ENCODE measurements at places on chromosomes 1 and 21. TPM values are rescaled to one million over a fixed set of nuclear protein-coding genes. Genes with fewer than 3 reads are reported as not detected.

The ITGB2 gene
- total RNA-seq = 58.6 TPM

The C1QB gene
- 107 TPM for total RNA-seq

The TRIM33 gene
- total RNA-seq = 41.5 TPM

The LAD1 gene
- 180 TPM for total RNA-seq

The TMEM82 gene
- total RNA-seq = 2.5 TPM

The AGRN gene
- total RNA-seq = 47.9 TPM

The AKNAD1 gene
- total RNA-seq = not detected

The GPR61 gene
- total RNA-seq = not detected

The AUNIP gene
- not detected for total RNA-seq

The PHF13 gene
- total RNA-seq = 7.4 TPM

The C4BPA gene
- 0.67 TPM for total RNA-seq

The TMCC2 gene
- 0.53 TPM for total RNA-seq

The ACTN2 gene
- not detected for total RNA-seq

The ANKRD35 gene
- total RNA-seq = not detected

The SHISAL2A gene
- not detected for total RNA-seq

The TCHHL1 gene
- total RNA-seq = not detected

The LMX1A gene
- total RNA-seq = 1.1 TPM

The RIPPLY3 gene
- 0.54 TPM for total RNA-seq

The RNU1-2 gene
- under 0.01 TPM for total RNA-seq

The PGLYRP3 gene
- total RNA-seq = not detected

The TARDBP gene
- total RNA-seq = 313 TPM

The PLEKHM2 gene
- 63.5 TPM for total RNA-seq

The FAM72A gene
- 0.80 TPM for total RNA-seq

The FCGR3B gene
- total RNA-seq = not detected

The MCOLN2 gene
- 4.7 TPM for total RNA-seq

The REN gene
- total RNA-seq = not detected

The GLIS1 gene
- 0.54 TPM for total RNA-seq

The OXCT2 gene
- total RNA-seq = 7.4 TPM

The PLA2G2F gene
- 0.27 TPM for total RNA-seq

The TSTD1 gene
- total RNA-seq = 152 TPM

The SYT11 gene
- 9.9 TPM for total RNA-seq

The CFHR5 gene
- total RNA-seq = not detected

The PATJ gene
- total RNA-seq = 153 TPM

The DPYD gene
- 33.1 TPM for total RNA-seq

The OMA1 gene
- 15.5 TPM for total RNA-seq

The FBLIM1 gene
- total RNA-seq = 351 TPM

The TMIGD3 gene
- 2.1 TPM for total RNA-seq

The C1orf226 gene
- 25.2 TPM for total RNA-seq

The PWP2 gene
- total RNA-seq = 63.5 TPM

The NLRP3 gene
- 0.47 TPM for total RNA-seq

The ERVH48-1 gene
- total RNA-seq = not detected

The PCNT gene
- 29.2 TPM for total RNA-seq

The MX2 gene
- 39.6 TPM for total RNA-seq

The PRAMEF15 gene
- not detected for total RNA-seq

The NCF2 gene
- 13.2 TPM for total RNA-seq

The MPL gene
- not detected for total RNA-seq

The MRAP gene
- not detected for total RNA-seq
